ENCODE measurements at places on chromosomes 6 and 20.

GRCh38 chr6:22194188-22194921 lies 102.5 kb downstream of the PRL start:
- no peak for DNase-seq

- DNase-seq = no peak
Observed at GRCh38 chr20:58277107-58277506, 32.4 kb upstream of the RAB22A start.

GRCh38 chr6:3310703-3311102 lies 52.0 kb downstream of the PSMG4 start:
- DNase-seq = no peak

DNA sequence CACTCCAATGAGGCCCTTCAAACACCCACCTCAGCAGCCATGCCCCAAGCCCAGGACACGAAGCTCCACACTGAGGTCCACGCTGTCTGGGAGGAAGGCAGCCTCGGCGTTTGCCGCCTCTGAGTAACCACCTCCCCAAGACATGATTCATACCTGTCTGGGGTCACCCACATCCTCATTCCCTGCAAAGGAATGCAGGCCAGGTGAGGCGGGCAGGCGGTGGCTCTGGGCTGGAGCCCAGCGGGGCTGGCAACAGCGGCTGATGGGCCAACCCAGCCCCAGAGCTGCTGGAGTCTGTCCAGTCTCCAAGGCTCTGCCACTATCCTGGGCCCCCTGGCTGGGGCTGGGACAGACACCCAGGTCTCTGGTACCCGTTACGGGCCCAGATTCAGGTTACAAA lies 14.8 kb downstream of the PMEPA1 start:
- no peak for DNase-seq

DNA sequence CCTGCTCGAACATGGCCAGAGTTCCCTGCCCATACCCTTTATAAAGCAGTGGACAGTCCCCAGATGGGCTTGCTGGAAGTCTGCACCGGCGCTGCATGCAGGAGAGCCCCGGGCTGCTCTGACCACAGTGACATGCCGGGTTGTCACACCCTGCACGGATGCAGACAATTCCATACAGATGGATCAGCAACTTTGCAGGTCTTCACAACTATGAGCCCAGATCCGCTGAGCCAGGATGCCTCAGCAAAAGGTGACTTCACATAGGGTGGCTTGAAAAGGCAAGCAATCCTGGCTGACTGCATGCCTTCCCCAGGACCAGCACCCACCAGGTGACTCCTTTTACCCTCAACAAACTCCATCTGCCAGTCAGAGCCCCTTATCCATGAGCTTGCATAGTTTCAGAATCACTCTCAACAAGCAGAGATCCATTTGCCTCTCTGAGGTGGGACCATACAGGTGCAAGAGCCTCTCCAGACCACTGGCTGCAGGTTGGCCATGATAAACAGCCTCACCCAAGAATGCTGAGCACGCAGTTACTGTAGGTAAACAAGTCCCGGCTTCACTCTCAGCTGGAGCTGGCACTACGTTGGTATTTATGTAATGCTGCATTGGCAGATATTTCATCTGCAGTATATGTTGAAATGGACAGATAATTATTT lies 183.0 kb upstream of the QKI start:
- DNase-seq = no peak

- no peak for DNase-seq
Observed at GRCh38 chr6:9933677-9934076, 481.2 kb downstream of the TFAP2A start.

GRCh38 chr6:121247386-121247785 lies 86.9 kb downstream of the TBC1D32 start:
- DNase-seq = no peak

DNA sequence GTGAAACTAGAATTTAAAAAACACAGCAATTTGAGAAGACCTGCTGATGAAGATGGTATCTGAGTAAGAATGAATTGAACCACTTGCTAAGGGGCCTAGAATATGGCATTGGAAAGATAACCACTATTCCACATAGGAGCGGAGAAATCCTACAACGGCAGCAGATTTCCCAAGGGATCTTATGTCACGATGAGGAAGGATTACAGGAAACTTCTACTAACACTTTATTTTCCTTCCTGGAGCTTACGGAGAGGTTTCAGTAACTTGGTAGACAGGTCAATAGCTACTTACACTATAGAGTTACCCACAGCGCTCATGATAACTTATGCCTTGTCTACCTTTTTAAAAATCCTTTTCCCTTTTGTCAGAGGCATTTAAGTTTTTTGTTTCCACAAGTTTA lies 11.8 kb upstream of the TCF21 start:
- DNase-seq = no peak

DNA sequence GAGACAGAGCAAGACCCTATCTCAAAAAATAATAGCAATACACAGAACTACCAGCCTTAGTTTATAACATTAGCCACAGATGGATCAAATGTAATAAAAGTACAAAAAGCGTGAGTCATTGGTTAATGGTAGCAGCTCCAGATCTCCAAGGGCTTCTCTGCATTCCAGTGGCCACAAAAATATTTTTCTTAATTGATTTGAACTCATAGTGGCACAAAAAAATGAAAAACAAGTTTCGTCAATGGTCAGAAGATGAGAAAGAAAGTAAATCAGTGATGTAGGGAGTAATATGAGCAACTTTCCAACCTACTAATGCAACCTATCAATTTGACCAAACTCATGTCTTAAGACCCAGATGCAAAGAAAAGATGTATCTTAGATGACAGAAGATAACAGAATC lies 79.6 kb downstream of the CEP57L1 start:
- no peak for DNase-seq

DNA sequence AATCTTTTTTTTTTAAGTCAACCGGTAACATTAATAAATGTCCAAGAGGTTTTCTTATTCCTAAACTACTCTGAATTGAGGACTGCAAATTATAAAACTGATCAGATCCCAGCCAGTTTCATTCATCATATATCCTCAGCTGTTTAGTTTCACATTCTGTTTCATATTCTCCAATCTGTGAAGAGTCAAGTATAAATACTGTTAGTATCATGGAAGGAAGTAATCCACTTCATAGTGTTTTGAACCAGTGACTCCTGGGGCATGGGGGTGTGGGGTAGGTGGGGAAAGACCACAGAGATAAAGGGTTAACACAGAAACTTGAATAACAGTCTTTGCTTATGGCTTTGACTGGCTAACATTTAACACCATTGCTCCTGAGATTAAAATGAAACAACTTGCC lies 69.9 kb downstream of the FYN start:
- no peak for DNase-seq

DNA sequence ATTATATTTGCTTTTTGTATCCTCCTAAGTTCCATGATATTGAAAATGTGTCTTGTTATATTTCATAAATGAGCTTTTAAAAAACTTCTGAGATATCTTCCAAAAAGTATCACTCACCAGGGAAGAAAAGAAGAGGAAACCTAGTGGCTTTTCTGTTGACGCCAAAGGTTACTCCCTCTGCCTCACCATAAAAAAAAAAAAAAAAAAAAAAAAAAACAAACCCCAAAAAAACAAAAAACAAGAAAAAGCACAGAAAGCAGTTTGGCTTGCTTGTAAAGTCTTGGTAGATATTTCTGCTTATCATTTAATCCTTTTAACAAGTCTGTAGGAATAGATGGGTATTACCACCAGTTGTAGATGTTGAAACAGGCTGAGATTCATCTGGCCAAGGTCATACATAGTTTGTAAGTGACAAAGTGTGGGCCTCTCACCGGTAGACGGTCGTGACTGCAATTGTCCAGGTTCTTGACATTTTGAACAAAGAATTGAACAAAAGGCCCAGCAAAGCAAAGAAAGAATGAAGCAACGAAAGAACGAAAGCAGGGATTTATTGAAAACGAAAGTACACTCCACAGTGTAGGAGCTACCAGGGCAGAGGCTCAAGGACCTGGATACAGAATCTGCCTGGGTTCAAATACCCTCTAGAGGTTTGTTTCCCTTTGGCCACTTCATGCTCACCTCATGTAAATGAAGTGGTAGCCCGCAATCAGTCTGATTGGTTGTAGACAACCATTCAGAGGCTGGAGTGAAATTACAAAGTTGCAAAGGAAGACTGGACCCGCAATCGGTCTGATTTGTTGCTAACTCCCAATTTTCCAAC lies 11.6 kb upstream of the ELOVL5 start:
- DNase-seq = no peak

- DNase-seq = peak; percentile 86
Observed at GRCh38 chr6:112029045-112029822, 24.7 kb upstream of the CCN6 start.

DNA sequence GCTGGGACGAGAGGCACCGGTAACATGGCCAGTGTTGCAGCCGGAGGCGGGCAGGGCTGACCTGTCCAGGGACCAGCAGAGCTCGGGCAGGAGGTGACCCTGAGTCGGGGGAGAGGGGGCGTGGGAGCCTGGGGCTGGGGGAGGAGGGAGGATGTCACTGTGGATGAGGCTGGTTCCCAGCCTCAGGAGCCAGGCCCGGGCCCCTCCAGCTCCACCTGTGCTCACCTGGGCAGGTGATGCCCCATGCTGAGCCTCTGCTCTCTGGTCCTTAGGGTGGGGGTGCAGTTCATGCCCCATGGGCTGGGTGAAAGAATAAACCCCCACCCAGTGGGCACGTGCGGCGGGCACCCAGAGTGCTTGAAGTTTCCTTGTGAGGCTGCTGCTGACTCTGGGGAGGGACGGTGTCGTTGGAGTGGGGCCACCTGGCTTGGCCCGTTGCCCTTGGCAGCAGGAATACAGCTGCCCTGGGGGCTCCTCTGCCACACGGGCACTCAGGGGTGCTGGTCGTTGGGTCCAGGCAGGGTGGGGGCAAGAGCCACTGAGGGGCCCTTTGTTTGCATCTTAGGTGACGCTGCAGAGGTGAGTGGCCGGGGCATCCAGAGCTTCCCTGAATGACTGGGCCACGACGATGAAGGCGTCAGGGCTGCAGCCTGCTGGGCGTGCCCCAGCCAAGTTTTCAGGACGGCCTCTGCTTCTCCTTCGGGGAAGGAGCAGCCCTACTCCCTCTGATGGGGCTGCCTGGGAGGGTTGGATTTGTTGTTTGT lies 24.7 kb upstream of the BHLHE23 start:
- no peak for DNase-seq

- no peak for DNase-seq
Observed at GRCh38 chr6:158828807-158829206, 9.6 kb upstream of the EZR start.

DNA sequence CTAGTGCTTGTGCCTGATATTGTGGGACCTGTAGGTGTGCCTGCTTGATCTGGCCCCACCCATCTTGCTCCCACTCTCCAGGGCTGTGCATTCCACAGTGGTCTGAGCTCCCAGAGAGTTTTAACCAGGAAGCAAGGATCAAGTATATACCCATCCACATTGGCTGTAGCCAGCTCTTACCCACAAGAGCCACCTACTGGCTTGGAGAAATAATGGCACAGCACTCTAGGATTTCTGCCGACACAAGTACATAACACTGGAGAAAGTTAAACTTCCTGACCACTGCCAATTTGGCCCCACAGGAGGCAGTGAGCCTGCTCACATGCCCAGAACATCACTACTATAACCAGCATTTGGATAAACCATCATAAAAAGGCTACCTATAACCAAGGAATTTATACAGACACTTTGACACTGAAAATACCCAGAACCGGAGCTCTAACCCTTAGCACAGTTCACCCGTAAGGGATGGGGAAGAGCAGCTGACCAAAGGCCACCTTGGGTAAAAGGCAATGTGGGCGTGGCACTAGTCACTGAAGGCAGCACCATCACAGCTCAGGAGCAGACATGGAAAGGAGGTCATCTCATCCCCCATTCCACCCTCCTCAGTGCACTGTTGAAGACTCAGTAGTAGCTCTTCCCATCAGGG lies 440.4 kb downstream of the BTBD3 start:
- no peak for DNase-seq

GRCh38 chr6:160810238-160810637 lies 108.2 kb downstream of the PLG start:
- no peak for DNase-seq

DNA sequence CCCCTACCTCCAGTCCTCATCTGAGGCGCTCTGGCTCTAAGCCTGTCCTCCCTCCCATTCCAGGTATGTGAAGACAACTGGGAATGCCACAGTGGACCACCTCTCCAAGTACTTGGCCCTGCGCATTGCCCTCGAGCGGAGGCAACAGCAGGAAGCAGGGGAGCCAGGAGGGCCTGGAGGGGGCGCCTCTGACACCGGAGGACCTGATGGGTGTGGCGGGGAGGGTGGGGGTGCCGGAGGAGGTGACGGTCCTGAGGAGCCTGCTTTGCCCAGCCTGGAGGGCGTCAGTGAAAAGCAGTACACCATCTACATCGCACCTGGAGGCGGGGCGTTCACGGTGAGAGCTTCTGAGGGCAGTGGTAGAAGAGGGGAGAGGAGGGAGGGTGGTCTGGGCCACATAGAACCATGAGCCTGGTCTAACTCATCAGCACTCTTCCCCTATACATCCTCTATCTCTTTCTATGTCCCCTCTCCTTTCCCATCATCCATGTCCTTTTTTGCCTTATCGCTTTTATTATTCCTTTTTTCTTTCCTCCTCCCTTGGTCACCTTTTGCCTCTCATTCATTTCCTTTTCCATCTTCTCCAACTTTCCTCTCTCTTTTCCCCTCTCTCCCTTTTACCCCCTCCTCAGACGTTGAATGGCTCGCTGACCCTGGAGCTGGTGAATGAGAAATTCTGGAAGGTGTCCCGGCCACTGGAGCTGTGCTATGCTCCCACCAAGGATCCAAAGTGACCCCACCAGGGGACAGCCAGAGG lies 3.5 kb downstream of the RING1 start:
- peak; percentile 74 for DNase-seq

GRCh38 chr6:16318538-16318937 lies 80.2 kb downstream of the GMPR start:
- DNase-seq = no peak

DNA sequence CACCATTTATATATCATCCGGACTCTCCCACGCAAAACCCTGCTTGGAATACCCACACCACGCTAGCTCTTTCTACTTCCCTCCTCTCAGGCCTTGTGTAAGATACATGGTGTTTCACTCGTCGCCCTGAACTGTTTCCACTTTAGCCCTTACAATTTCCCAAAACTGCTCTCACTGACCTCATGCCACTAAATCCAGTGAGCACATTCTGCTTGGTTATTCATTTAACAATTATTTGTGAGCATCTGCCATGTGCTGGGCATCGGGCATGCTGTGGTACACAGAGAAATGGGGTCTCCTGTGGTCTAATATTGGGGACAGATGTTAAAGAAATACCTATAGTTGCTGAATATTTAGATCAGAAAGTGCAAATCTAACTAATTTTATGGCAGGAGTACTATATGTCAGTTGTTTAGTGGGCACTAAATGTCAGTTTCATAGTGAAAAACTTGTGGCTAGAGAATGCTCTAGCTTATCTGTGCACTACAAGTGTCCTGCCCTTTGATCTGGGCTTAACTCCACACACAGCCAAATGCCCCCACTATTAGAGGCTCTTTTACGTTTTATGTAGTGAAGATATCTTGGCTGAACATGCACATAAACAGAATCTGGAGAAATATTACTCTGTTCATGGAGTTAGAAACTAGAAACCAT lies 41.0 kb downstream of the PLEKHG1 start:
- no peak for DNase-seq
